ENCODE measurements at places on chromosomes 4 and X. TPM values are rescaled to one million over a fixed set of nuclear protein-coding genes. Genes with fewer than 3 reads are reported as not detected.

Gene GPR173
- 2.8 TPM for total RNA-seq

Gene SPANXC
- total RNA-seq = not detected

Gene GAB1
- total RNA-seq = 27.5 TPM

Gene RBM47
- 1.4 TPM for total RNA-seq

Gene MAGEC3
- total RNA-seq = not detected

Gene VCX2
- total RNA-seq = not detected

Gene FGFRL1
- total RNA-seq = 58.7 TPM

Gene GUCY1B1
- total RNA-seq = 2.3 TPM

Gene ARX
- total RNA-seq = not detected

Gene ANK2
- total RNA-seq = 87.4 TPM

Gene GAGE12J
- not detected for total RNA-seq
